HFFc6 (cell line): ENCODE measurements at places on chromosomes 5 and 9. TPM values are rescaled to one million over a fixed set of nuclear protein-coding genes. Genes with fewer than 3 reads are reported as not detected.

The NSG2 gene
- total RNA-seq = not detected in 3 replicates

The CDH12 gene
- not detected in 3 replicates for total RNA-seq

The IL9 gene
- not detected in 3 replicates for total RNA-seq

The TGFBI gene
- total RNA-seq = 485 to 825 TPM (median 764 TPM) in 3 replicates

The UGT3A2 gene
- total RNA-seq = not detected in 3 replicates

The RASEF gene
- 0.10 TPM in 2 of 3 replicates, not detected in the other for total RNA-seq

The PCDHA8 gene
- total RNA-seq = not detected in 3 replicates

The PRDM9 gene
- not detected in 3 replicates for total RNA-seq

The PDE6A gene
- total RNA-seq = not detected in 3 replicates

The DCAF10 gene
- total RNA-seq = 22.8 to 26.0 TPM (median 23.0 TPM) in 3 replicates

The SNX2 gene
- 43.8 to 52.8 TPM (median 46.8 TPM) in 3 replicates for total RNA-seq

The HMCN2 gene
- not detected in 2 replicates for total RNA-seq

The PIP5K1B gene
- total RNA-seq = not detected in 3 replicates

The AHRR gene
- total RNA-seq = 46.1 and 54.0 TPM in 2 replicates

The GRM6 gene
- total RNA-seq = not detected in 2 replicates

The MCIDAS gene
- not detected in 3 replicates for total RNA-seq

The FAM151B gene
- 2.1 to 2.8 TPM (median 2.2 TPM) in 3 replicates for total RNA-seq

The STK10 gene
- 49.1 to 54.6 TPM (median 49.8 TPM) in 3 replicates for total RNA-seq

The PCDHGA11 gene
- 2.2 to 9.8 TPM (median 2.3 TPM) in 3 replicates for total RNA-seq

The PCDHB11 gene
- 0.31 to 0.56 TPM (median 0.50 TPM) in 3 replicates for total RNA-seq

The FOXD1 gene
- 39.9 to 53.5 TPM (median 45.1 TPM) in 3 replicates for total RNA-seq

The MATR3 gene
- total RNA-seq = 135 to 164 TPM (median 139 TPM) in 3 replicates

The FOXD4L4 gene
- 0.10 TPM in 1 of 3 replicates, not detected in the others for total RNA-seq

The LCN2 gene
- total RNA-seq = not detected in 3 replicates

The SHOC1 gene
- total RNA-seq = not detected in 3 replicates

The KIF3A gene
- total RNA-seq = 14.0 and 15.3 TPM in 2 replicates

The GPR107 gene
- 44.2 to 48.2 TPM (median 44.9 TPM) in 3 replicates for total RNA-seq

The ZBTB26 gene
- total RNA-seq = 4.2 to 5.6 TPM (median 4.9 TPM) in 3 replicates

The OR2V2 gene
- not detected in 3 replicates for total RNA-seq

The WDR31 gene
- total RNA-seq = 0.89 to 1.4 TPM (median 1.3 TPM) in 3 replicates
